ENCODE measurements at places on chromosomes 1 and 21.

DNA sequence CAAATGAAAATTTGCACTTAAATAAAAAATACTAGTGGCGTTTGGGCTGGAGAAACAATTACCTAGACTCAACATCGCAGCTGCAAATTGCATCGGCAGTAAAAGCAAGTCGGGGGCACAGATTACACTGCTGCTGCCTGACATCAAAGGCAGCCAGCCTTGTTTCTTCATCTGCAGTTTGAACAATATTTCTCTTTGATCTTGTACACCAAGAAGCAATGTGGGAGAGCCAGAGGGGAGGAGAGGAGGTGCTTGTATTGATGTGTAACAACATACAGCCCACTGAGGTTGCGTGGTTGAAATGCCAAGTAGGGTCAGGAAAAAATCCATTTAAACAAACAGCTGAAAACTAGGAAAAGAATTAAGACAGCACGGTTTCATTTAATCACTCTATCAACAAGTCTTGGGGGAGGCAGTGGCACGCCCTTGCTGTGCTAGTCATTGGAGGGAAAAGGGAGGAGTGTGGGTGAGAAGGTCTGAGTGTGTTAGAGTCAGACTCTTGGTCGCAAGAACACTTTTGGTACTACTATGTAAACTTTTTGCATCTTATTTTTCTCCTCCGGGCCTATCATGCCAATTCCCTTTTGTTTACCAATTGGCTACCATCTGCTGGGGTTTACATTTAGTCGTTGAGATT is 456.5 kb downstream of the OMA1 start:
- DNase-seq: no peak

- DNase-seq: peak; percentile 77
Observed at GRCh38 chr1:9250411-9251381, 16.1 kb downstream of the H6PD start.

DNA sequence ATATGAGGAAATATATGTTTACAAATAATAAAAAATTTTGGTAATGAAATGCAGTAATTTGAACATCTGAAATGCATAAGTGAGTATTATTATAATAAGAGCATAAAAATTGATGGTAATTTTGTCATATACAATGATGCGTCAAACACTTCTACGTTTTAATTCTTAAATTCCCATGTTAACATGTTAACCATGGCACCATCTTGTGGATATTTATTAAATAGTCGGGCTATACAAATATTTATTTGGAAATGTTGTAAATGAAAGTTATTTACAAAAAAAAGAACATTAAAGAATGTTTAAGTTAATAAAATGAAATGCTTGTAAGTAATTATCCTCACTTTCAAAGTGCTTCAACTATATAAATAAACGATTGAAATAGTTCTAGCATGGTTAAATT is 57.2 kb upstream of the C1orf185 start:
- no peak for DNase-seq

- DNase-seq: no peak
Observed at GRCh38 chr1:18643154-18644012, 12.7 kb downstream of the PAX7 start.

DNA sequence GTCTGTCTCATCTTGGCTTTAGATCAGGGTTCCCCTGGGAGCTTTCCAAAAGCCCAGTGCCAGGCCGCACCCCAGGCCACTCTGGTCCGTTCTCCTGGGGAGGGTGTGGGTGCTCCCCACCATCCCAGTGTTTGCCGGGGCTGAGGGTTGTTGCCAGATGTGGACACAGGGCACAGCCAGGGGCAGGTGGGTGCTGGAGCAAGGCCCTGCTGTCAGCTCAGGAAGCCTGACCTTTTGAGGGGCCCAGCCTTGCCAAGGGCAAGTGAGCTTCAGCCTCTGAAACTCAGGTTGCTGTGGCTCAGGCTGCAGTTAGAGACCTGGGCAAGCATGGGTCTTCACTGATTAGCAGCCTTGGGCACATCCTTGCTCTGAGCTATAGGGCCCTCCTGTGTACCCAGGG is 22.8 kb upstream of the ZBTB21 start:
- DNase-seq: no peak
